AG04449 (cell line): ENCODE measurements at places on chromosomes 2 and 18.

GRCh38 chr2:240387669-240388358, 47.6 kb upstream of the GPC1 start:
- peak; percentile 67 for DNase-seq

GRCh38 chr2:239722760-239723470, 302.2 kb downstream of the NDUFA10 start:
- DNase-seq, result no peak

DNA sequence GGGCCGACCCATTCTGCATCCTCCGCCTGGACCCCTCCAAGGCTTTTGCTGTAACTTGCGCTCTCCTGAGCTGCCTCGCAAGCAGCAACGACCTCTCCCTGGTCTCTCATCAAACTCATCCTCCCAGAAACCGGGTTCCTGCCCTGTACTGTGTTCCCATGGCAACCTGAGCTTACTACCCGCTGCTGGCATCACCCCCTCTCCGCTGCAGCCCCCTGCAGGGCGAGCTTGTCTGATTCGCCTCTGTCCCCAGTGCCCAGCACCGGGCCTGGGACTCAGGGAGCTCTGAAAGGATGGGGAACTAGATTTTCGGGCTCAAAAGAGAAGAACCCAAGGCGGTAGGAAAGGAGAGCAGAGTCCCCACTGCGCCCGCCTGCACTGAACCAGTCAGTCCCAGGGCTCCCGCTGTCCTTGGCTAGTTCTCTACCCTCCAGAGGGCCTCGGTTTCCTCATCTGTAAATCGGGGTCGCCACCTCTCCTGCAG, 463 bp downstream of the HS1BP3 start:
- DNase-seq, result no peak

DNA sequence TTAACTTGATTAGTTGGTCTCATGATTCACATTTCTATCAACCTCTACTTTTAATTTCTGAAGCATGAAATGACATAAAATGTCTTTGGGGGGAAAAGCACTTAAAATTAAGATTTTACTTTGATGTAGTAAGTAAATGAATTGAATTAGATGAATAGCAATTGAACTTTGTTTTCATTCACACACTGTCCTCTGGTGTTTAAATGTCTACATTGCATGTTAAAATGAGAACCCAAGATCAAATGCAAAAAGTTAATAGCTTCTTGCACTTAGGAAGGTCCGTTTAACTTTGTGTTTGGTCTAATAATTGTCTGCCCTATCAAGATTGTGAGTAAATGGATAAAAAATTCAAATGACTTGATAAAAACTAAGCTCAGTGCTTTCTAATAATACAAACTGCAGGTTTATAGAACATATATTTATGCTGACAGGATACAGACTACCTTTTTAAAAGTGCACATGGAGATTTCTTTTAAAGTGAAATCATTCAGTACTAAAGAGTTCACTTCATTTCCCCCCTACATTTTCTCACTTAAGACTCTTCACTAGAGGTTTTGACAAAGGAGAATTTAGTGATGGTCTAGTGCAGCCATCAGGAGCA, 156.2 kb upstream of the NABP1 start:
- no peak for DNase-seq

DNA sequence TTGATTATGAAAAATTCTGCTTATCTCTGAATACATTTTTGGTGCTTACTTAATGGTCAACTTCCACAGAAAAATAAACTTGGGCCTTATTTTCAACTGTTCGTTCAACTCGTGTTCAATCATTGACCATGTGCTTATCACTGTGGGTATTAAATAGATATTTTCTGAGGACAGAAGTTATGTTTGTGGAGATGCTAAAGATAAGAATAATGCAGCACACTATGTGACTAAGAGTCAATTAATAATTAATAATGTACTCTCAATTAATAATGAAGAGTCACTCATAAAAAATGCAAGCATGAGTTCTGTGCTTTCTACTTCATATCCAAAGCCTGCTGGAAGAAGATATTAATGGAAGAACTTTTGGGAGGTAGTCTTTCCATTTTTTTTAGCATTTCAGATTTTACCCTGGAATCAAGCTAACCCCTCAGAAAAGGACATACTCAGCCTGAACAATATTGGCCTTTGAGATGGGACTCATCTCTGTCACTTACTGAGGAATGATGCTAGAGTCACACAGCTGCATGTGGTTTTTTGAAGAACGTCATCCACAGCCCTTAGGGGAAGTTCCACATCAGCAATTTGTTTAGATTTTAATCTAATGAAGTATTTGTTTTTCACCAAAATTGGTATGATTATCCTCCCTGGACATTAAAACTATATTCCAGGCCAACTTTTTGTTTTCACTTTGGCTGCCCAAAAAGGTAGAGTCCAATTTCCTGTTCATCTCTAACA, 191.9 kb upstream of the CRIM1 start:
- DNase-seq, result no peak

DNA sequence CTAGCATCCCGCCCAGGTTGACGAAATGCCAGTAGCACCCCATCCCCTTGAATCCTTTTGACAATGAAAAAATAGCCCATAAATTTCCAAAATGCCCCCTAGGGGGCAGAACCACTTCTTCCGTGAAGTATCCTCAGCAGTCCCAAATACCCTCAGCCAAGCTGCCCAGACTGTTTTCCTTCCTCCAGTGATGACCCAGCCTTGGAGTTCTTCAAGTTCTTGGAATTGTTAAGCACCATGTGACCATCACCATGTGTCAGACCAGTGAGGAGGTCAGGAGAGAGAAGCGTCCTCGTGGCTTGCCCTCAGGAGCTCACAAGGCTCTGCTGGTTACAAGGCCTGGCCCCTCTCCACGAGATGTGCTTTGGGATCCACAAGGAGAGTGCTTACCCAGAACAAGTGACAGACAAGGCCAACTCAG, 1.4 kb upstream of the SLC23A3 start:
- peak; percentile 75 for DNase-seq

GRCh38 chr2:23250371-23250770, 134.6 kb upstream of the KLHL29 start:
- DNase-seq, result no peak

DNA sequence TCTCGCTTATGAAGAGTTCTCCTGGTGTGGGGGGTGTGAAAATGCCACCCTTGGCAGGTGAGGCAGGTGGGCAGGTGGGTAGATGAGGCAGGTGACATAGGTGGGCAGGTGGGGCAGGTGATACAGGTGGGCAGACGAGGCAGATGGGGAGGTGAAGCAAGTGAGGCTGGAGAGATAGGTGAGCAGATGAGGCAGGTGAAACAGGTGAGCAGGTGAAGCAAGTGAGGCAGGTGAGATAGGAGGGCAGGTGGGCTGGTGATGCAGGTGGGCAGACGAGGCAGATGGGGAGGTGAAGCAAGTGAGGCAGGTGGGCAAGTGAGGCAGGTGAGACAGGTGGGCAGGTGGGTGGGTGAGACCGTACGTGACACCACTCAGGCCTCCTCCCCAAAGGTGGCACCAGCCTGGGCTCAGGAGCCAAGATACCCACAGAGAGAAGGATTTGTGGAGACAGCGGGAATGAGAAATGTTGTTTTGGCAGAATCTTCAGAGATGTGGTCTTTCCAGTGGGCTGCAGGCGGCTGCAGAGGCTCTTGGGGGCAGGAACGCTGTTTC, 232.3 kb upstream of the MYT1L start:
- DNase-seq, result no peak

GRCh38 chr2:218030409-218031195, 27.8 kb upstream of the TNS1 start:
- no peak for DNase-seq

DNA sequence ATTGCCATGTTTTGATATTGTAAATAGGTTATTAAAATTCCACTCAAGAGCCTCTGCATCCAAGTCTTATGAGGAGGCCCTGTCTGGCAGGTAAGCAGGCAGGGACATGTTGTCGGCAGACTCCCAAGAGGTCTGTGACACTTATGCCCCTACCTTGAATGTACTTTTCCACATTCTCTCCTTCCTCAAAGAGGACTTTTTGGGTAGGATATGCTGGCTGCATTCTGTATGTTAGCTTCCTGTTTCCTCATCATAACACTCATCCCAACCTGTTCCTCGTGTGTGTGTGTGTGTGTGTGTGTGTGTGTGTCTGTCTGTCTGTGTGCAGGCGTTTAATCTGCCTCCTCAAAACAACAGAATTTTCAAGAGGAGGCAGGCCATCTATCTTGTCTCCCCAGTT, 75.3 kb downstream of the USP40 start:
- no peak for DNase-seq

GRCh38 chr2:36439084-36439483, 83.5 kb downstream of the CRIM1 start:
- DNase-seq, result no peak

- DNase-seq, result no peak
Measured at GRCh38 chr2:21276163-21276562, 152.4 kb downstream of the TDRD15 start.

GRCh38 chr18:45342166-45342565, 273.1 kb upstream of the SLC14A2 start:
- no peak for DNase-seq

DNA sequence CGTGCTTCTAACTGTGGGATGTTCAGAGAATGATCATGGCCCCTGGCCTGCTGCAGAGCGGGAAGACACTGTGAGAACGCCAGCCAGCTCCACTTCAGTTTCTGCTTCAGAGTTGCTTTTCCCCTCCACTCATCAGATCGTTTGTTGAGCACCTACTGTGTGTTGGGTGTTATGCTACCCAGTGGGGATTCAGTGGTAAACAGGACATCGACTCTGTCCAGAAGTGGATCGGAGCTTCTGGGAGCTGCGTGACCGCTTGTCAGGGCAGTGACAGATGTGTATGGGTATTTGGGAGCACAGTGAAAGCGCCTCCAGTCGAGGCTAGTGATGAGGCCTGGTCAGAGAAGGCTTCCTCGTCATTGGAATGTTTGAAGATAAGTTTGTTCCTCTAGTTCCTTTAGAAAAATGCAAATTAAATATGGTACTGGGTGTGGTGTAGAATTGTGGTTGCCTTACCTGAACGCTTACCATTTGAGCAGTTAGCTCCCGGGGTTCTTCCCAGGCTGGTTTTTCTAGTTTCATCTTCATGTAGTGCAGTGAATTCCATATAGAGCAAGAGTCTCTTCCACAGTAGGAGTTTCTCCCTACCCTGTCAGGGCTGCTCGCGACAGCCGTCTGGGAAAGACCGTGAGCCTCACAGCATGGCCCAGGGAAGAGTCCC, 2.8 kb downstream of the RAB12 start:
- DNase-seq, result no peak

DNA sequence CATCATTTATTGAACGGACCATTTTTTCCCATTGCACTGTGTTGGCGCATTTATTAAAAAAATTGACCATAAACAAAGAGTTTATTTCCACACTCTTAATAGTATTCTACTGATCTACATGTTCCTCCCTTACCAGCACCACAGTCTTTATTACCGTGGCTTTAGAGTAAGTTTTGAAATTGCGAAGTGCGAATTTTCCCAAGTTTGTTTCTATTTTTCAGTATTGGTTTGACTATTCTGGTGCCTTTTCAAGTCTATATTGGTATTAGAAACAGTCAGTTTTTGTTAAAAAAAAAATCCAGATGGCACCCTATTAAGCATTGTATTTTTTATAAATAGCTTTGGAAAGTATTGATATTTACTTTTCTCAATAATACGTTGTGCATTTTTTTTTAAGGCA, 795.1 kb upstream of the HS6ST1 start:
- DNase-seq, result no peak

- DNase-seq, result no peak
Measured at GRCh38 chr2:69316550-69316949, 70.5 kb downstream of the GFPT1 start.

GRCh38 chr18:10140461-10141282, 226.9 kb downstream of the VAPA start:
- no peak for DNase-seq

DNA sequence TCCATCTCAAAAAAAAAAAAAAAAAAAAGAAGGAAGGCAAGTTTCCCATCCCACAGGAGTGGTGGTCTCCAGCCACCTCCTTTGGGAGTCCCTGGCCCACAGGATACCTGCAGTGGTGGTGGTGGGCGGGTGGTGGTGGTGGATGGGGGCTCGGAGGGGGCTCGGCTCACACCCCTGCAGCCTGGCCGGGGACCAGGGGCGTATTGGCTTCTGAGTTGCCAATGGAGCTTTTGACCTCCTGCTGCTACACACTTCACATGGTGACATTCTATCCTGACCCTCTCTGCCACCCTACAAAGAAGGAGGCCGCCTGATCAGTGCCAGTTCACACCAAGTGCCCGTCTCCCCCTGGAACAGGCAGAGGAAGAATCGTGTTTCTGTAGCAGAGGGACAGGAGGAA, 119.6 kb downstream of the NFATC1 start:
- no peak for DNase-seq

DNA sequence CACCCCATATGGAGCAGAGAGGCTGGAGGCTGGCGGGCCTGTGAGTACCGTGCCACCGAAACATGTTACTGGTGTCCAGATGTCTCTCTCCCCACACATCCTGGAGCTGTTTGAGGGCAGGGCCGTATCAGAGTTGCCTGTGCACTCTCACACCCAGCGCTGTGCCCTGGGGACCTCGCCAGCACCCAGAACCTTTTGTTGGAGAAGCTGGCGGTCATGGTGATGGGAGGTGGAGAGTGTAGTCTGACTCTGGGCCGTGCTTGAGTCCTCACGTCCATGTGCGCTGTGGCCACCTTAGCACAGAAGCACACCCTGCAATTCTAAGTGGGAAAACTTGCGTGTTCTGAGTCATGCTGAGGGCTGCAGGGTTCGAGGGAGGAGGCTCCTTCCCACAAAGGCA, 259.2 kb downstream of the NDUFA10 start:
- DNase-seq, result no peak

DNA sequence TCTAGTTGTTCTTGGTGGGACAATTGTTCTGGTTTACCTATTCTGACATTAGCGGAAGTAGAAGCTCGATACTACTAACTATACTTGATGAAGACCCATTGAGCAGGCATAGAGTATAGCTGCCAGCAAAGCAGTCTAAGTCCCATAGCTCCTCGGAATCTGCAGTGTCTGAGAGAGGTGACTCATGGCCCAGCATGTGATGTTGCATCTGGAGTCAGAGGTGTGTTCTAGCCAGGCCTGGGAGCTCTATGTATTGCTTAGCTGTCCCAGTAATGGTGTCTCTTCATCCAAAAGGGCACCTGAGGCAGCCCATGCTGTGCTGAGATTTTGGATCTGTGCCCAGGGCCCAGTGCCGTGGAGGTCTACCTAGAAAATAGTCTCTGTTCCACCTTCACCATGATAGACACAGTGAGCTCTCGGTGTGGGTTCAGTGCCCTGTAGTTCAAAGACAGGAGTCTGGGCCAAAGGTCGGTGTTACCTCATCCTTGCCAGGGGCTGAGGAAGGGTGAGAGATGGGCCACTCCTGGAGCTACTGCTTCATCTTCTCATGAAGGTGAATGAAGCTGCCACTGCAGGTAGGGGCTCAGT, 47.3 kb downstream of the MEX3C start:
- DNase-seq, result peak; percentile 7

DNA sequence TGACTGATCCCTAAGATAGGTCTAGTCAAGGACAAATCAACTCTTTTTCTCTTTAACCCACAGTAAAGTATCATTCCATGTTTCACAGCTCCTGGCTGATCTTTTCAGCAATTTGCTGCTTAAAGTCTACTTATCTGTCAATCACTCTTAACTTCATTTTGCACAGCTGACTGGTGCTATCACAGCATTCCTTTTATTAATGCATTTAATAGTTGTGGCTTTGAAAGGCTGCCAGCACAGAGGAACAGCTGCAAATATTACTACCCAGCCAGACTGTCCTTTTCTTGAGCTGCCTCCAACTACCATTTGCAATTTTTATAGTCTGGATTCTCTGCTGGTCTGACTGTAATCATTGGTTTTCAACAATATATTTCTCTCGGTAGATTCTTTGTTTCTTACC, 303.5 kb downstream of the STK39 start:
- DNase-seq, result no peak
